Kidney tubule cell (primary cell): ENCODE measurements at places on chromosomes 1 and 21.

DNA sequence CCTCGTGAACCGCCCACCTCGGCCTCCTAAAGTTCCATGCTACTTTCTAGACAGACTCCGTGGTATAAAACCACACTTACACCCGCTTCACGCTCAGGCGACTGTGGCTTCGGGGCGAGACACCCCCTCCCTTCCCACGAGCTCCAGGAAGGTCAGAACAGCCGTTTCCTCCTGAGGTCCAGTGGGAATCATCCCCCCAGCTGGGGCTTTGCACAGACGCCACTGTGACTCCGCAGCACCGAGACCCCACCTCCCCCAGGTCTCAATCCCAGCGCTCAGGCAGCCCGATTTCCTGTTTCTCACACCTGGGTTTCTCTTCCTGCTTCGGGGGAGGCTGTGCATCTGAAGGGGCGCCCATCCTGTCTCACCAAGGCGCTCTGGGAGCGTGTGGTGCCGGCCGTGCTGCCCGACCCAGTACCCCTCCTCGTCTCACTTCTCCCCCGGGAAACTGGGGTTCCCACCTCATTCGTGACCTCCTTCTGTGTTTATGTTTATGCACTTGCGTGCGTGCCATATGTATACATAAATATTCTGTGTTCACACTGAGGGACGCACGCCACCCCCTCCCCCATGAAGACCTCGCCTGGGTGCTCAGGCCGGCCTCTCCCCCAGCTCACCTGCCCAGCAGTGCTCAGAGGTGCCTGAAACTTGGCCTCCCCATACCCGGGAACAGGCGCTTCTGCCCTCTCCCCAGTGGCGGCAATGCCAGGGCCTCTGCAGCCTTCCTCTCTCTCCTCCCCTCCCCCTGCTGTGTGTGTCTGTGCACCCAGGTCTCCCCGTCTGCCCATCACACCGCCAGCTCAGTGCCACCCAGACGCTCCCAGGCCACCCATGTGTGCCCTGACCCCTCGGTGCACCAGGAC lies 14.6 kb downstream of the SLC35E2B start:
- DNase-seq = no peak

GRCh38 chr21:36647279-36648093 lies 51.4 kb upstream of the SIM2 start:
- peak; percentile 81 for DNase-seq

DNA sequence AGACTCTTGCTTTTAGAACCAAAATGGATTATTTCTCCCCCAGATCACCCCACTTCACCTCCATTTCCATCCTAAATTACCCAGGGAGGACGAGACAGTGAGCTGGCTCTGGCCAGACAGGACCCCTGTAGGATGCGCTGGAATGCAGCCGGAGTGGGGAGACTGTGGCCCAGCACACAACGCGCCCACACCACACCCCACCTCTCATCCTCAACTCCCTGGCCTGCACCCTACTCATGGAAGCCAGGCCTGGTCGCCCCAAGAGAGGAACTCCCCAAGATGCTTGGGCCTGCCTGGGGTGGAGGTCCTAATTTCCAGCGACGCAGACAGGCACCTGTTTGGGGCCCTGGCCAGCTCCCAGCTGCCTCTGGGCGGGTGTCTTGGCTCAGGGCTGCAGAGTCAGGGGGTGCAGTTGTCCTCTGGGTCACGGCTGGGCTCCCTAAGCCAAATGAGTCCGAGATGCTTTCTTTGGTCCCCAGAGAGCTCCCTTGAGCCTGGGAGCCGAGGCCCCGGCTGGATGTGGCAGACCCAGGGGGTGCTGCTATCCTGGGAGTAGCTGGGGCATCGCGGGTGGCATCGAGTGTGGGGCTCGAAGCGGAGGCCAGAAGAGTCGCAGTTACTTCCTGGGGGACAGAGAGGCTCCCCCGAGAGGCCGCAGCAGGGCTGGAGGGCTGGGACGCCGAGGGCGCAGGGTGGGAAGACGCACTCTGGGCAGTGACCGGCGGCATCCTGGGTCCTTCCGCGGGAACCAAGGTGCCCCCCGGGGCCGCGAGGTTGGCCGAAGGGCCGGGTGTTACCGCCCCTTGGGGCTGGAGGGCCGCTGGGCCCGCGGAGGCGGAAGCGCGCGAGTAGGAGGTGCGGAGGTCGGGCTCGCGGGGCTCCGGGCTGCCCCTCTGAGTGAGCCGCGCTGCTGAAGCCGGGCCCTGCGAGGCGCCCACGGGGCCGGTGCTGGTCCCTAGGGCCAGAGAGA lies 10.4 kb downstream of the CLEC20A start:
- DNase-seq = no peak

DNA sequence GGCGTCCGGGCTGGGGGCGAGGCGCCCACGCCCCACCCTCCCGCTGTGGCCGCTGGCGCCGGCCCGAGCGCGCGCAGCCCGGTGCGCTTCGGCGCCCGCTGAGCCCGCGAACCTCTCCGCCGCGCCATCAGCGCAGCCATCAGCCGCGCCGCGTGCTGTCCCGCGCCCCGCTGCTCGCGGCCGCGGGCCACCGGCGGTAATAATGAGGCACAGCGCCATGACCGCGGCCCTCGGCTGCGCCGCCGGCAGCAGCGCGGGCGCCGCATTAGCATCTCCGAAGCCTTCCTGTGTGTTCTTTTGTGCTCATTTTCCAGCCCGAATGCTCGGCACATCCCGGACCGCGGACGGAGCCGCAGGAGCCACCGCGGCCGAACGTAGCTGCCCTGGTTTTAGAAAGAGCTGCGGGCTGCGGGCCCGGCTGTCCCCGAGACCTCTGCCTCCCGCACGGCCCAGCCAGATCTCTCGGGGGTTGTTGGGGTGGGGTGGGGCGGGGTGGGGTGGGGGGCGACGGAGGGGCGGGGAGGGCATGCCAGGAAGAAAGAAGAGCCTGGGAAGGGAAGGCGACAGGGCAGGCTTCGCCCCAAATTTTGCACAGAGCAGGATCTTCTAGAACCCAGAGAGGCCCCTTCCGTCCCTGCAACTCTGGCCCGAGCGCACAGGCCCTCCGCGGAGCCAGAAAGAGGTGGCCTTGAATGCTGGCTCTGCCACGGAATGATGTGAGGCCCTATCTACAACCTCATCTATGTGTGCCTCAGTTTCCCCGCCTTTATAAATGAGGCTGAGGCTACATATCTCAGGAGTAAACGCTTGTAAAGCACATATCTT lies 55.3 kb downstream of the RRAGC start:
- DNase-seq = no peak

DNA sequence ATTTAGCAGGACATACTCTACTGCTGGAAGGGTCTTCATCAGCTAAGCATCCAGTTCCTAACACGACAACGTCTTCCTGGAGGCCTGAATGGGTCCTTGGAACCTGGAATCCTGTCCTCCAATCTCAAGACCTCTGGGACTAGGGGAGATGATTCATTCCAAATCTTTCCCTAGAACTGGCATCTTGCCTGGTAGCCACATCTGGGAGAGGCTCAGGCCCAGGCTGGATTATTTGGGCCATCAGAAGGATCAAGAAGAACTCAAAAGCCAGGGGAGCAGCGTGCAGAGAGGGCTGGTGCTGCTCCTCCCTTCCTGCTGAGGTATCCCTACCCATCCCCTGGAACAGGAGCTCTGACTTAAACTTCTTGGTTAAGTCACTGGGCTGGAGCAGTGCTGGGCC lies 2.8 kb upstream of the PHLDA3 start:
- DNase-seq = peak; percentile 21

GRCh38 chr1:11314959-11315358 lies 42.0 kb downstream of the UBIAD1 start:
- DNase-seq = no peak

DNA sequence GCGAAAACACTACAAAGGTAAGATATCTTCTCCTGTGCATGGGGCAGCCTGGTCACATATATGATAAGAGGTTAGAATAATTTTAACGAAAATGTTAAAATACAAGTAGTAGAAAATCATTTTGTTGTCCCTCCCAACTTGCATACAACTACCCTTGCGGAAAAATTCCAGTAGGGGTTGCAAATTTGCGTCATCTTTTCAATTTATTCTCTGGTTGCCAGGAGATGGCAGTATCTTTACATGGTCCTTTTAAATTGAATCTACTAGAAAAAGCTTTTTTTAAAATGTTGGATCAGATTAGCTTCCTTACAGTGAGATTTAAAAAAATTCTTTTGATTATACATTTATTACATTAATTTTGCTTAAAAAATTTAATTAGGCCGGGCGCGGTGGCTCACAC lies 10.9 kb downstream of the S100PBP start:
- peak; percentile 5 for DNase-seq

GRCh38 chr1:101444381-101444780 lies 207.6 kb downstream of the S1PR1 start:
- DNase-seq = no peak

- DNase-seq = no peak
Observed at GRCh38 chr1:68454534-68454933, 4.8 kb upstream of the RPE65 start.

GRCh38 chr1:201947697-201948008 lies 1.3 kb upstream of the LMOD1 start:
- no peak for DNase-seq

DNA sequence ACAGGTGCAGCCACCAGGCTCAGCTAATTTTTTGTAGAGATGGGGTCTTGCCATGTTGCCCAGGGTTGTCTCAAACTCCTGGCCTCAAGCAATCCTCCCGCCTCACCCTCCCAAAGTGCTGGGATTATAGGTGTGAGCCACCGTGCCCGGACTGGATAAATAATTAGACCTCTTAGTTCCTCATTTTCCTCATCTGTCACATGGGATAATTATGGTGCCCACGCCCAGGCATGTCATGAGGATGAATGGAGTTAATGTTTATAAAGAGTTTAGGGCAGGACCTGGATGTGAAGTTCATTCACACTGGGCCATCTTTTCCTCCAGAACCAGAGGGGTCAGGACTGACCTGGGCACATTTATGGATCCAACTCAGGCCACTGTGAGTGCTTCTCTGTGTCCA lies 23.7 kb downstream of the PADI3 start:
- DNase-seq = peak; percentile 17

DNA sequence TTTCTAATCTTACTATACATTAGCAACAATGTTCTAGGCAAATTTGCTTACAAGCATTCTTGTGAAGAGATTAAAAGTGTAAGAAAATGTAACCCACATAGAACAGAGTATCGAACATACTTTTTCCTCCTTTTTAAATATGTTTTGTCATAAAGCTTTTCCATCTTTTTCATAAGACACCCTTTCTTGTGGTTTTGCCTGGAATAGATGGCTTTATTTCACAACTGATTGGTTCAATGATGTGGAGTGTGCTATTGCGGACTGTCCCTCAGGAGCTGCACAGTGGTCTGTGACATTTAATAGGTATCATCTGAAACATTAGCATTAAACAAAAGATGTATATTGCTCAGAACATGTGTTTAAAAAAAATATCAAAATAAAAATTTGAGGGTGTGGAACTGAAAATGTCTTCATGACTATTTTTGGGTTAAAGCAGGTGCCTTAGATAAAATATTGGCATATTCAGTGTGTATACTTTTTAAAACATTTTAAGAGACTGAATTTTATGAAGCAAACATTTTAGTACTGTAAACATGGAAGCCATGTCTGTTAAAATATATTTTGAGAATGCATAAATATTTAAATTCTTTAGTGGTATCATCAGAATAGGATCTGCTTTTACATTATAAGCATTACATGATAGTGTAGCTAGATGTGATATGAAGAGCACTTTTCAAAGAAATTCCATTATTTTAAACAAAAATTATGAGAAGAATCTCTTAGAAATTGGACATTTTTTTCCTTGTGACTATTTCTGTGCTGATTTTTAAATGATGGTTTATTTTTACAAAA lies 48.3 kb upstream of the C1orf146 start:
- DNase-seq = no peak

DNA sequence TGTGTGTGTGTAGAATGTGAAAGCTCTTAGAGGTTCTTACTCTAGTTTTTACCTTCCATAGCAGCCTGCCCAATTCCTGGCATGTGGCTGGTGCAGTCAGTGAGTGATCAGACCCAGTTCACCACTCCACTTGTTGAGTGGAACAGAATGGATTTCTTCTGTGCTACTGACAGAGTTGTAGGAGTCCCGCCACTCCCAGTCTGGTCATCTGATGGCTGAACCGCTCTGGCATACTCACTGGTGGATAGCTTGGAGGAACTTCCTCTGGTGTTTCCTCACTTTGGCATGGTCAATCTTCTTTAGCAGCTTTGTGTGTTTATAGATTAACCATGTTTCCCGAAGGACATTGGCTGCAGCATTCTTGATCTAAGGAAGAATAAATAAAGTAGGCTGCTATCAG lies 106.7 kb upstream of the ADAR start:
- peak; percentile 70 for DNase-seq

- DNase-seq = no peak
Observed at GRCh38 chr21:42012344-42012743, 2.2 kb upstream of the ZBTB21 start.

DNA sequence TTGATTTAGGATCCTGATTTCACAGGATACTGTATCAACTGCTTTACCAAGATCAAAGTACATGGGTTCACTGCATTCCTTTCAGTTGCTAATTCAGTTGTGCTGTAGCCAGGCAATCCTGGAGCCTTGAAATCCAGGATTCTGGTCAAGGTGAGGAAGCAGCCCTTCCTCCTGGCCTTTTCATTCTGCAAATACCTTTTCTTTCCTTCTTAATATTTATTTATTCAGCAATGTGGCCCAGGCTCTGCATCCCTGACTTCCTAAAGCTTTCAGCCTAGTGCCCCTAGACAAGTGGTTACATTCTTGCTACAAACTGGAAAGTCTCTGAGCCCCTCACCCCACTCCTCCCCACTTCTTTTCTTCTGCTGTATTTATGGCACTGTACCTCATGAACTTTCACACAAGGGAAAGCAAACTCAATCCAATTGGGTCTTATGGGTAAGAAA lies 16.2 kb downstream of the LRRC8D start:
- DNase-seq = peak; percentile 32

GRCh38 chr1:168498159-168498631 lies 45.6 kb downstream of the XCL2 start:
- DNase-seq = no peak

DNA sequence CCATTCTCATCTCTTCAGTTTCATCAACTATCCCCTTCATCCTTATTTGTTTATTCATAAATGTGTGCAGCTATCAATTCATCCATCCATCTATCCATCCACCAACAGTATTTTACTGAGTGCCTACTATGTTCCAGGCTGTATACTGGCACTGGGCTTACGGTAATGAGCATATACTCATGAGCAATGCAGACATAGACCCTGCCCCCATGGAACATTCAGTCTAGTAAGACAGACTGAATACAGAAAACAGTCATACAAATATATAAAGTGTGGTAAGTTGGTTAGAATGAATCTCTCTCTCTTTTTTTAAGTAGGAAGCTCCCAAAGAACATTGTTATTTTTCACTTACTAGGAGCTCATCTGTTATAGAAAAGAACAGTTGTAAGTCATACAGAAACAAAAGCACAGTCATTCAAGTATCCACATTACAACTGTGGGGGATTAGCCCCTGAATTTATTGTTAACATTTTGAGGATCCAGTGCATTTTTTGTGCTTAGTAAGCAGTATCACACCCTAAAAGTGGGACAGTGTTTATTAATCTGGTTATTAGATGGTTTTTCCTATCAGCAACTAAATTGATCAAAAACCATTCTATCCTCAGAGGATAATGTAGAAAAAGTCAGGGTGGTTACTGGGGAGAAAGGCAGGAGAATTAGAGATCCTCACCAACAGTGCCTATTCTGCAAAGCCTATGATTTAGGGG lies 3.6 kb downstream of the SLC16A4 start:
- no peak for DNase-seq

GRCh38 chr1:75074831-75075395 lies 59.3 kb upstream of the LHX8 start:
- no peak for DNase-seq
